Astrocyte of the spinal cord (primary cell): ENCODE measurements at places on chromosomes 3 and 15.

DNA sequence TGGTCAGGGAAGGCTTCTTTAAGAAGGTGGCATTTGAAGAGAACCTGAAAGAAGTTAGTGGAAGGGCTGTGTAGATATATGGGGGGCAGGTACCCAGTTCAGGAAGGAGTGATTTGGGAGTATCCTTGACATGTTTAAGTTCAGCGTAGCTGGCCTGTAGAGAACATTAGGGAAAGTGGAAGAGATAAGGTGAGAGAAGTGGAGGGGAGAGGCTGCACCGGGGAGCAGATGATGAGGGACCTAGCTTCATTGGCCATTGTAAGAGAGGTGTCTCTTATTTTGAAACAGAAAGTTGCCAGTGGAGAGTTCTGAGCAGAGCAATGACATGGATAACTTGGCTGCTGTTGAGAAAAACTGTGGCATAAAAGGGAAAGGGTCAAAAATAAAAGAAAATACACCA lies 44.6 kb upstream of the MME start:
- DNase-seq, result no peak

DNA sequence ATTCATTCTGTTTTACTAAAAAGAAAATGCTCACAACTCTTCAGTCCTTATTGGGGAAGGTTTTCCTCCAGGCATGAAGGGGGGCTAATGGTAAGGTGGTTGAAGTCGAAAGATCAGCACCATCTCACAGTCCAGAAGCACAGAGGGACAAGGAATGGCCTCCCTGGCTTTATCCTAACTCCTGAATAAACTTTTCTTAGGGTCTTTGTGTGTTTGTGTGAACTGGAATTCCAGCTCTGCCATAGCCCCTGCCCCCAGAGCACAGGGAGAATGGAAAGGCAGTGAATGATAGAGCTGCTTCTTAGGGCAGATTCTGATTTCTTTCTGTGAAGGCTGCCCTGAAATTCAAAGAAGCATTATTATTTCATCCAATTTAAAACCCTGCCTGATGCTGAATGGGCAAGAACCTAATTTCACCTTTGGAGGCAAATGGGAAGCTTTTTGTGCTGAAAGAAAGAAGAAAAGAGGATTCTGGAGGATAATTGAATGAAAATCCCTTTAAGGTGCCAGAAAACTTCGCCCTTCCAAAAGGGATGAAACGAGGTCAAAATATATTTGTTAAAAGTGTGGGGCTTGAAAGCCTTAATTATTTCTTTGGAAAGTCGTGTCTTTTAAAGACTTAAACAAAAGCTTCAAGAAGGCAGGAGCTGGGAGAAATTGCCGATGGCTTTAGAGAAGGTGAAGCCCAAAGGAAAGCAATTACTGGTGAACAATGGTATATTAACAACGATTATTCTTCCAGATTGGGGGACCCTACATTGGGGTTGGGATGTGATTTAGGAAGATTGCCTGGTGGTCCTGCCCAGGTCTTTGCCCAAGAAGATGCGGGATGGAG lies 259.9 kb upstream of the RGMA start:
- no peak for DNase-seq

DNA sequence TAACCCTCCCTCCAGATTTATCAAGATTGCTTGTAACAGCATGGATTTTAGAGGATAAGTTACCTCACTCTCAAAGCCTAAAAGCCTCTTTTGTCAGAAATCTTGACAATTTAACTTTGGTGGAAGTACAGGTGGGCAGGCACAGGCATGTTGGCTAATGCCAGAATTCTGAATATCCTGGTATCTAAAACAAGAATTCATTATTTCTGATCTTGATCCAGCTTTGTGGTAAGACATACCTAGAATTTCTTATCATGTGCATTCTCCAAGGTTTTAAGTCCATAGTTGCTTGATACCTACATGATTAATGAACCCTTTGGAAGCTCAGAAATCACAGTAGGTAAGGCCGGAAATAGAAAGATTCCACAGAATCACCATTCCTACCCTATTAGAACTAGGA lies 109.9 kb upstream of the TTC14 start:
- DNase-seq, result no peak

GRCh38 chr15:59360896-59361295 lies 11.8 kb downstream of the MYO1E start:
- DNase-seq, result peak; percentile 39

- DNase-seq, result no peak
Observed at GRCh38 chr15:70633991-70634390, 129.4 kb downstream of the UACA start.

DNA sequence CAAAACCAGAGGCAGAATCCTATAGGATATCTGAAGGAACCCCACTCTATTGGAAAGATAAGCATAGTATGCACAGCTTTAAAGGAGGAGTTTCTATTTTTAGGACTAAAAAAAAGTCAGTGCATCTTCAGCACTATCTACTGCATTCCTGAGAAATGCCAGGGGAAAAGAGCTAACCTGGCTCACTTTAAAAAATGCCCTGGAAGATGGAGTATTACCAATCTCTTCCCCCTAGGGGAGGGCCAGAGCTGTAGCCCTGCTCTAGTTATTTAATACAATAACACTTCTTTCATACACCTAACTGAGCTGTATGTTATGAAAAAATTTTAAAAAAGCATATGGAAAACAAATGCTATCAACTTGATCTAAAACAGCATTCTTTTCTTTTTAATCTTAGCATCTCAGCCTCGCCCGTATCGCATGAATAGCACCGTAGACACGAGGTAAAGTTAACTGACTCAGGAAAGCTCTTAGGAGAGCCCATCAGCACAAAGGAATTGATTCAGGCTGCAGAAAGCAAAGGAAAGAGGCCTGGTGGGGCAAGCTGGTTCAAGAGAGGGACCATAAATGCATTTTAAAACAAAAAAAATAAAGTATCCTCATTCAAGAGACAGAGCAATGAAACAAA lies 50.2 kb downstream of the TGM4 start:
- DNase-seq, result no peak

DNA sequence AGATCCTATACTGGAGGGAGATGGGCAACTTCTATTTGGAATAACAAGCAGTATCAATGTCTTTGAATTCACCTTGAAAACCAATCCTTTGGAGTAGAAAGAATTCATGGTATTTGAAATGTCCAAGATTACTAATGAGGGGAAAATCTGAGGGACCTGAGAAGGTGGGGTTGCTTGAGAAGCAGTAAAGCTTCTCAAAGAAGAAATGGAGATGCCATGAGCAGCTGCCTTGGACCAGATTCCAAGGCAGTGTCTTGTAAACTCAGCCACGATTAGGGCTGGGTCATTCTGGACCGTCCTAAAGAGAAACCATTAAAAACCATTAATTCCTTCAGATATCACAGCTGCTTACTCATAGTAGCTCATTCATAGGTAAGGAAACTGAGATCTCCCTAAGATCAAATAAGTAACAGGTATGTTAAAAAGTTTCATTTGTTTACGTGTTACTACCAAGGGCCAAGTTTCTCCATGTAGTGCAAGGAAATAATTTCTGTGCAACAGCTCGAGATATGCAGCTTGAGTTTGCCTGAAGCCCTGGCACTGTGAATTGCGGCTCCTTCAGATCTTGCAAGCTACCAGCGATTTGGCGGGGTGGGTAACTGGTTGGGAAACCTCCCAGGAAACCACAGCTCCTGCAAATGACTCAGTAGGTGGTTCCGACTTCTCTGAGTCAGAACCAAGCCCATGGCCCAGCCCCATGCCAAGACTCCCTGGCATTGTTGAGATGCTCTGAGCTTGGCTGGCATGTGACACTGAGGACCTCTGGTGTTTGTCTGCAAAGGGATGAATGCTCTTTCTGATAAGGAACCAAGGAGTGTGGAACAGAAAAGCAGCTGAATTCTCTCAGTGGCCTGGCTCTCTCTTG lies 296.8 kb downstream of the RORA start:
- peak; percentile 62 for DNase-seq

GRCh38 chr3:18127859-18128681 lies 297.1 kb downstream of the SATB1 start:
- DNase-seq, result no peak

DNA sequence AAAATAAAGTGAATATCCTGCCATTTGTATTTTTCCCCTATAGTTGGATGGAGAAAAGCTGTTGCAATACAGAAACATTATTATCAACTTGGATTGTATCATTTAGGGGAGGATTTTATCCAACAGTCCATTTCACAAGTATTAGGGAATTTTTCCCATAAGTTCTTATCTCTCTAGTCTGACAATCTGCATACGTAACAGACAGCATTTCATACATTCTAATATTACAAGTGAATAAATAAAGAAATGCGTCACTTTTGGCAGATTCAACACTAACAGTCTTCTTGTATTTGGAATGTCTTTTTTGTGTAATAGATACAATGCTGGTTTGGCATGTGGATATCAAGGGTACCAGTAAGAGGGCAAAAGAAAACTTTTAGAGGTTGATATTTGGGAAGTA lies 795.3 kb upstream of the ARRDC4 start:
- no peak for DNase-seq

DNA sequence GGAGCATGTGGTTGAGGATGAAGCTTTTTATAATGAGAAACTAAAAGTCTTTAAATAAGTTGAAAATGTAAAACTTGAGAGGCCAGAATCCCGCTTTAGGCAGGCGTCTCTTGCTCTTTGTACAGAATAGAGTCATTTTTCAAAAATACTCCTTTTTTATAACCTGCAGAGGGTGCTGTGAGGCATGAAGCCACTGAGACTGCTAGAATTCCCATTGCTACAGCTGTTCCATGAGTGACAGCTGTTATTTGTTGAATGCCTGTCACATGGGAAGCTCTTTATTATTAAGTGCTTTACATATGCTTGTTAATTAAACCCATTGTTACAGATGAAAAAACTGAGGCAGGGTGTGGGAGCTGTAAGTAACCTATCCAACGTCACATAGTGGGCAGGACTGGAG lies 18.5 kb downstream of the MINAR1 start:
- no peak for DNase-seq

- no peak for DNase-seq
Observed at GRCh38 chr15:74144153-74144775, 13.9 kb downstream of the ISLR2 start.

GRCh38 chr15:66877477-66878271 lies 175.6 kb downstream of the SMAD6 start:
- no peak for DNase-seq

- DNase-seq, result no peak
Observed at GRCh38 chr15:29097971-29098370, 171.7 kb downstream of the NSMCE3 start.

DNA sequence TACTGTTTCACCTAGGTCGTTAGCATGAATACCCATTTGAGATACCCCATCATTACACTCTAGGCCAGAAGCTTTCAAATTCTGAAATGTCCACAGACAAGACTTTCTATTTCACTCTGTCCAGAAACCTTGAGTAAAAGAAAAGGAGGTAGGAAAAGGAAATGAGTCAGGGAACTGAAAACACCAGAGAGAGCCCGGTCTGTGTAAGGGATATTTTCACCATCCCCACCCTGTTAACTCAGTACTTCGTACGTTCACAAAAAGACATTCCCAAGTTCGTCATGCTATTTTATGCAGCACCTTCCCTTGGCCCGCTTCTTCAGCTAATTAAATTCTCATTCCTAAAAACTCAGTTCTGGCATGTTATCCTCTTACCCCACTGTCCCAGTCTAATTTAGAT lies 89.4 kb upstream of the SOX2 start:
- peak; percentile 69 for DNase-seq

- DNase-seq, result peak; percentile 58
Observed at GRCh38 chr15:45612790-45613415, 21.9 kb upstream of the SQOR start.

DNA sequence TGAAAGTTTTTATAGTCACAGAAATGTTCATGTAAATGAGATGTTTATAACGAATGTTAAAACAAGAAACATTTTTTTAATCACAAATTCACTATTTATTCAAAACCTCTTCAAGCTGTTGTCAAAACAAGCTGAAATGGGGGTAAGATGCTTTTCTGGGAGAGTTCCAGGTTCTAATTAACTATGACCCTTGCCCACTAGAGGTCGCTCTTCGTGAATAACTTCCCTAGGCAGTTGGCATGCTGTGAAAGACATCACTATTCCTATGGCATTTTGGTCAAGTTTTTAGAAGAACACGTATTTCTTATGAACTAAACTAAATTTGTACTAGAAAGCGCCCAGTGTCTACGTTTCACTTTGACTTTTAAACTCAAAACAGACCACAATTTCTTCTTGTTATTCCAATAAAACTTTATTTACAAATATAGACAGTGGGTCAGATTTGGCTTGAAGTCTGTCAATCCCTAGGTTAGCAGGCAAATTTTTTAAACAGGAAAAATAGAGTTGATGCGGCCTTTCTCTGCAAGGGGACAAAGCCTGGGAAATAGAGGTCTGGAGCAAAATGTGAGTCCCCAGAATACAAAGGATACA lies 62.8 kb upstream of the CMTM8 start:
- DNase-seq, result peak; percentile 65

DNA sequence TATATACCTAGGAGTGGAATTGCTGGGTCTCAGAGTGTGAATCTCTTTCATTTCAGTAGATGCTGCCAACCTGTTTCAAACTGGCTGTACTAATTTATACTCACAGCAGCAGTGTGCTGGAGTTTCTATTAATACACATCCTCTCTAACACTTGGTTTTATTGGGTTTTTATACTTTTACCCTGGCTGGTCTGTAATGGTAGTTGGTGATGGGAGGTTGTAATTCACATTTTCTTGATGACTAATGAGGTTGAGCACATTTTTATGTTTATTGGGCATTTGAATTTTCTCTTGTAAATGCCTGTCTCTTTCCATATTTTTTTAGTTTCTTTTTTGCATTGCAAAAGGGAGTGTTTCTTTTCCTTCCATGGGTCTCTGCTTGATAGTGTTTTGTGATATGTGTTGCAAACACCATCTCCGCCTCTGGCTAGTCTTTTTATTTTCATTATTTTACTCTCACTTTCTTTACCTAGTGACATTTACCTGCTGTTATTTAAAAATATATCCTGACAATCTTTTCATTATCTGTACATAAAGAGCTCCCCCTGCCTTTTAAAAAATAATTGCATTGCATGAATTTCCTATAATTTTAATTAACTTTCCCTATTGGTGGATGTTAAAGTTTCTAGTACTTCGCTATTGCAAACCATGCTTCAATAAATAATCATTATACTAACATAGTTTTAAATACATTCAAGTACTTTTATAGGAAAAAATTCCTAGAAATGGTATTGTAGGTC lies 49.0 kb upstream of the GCNT3 start:
- DNase-seq, result no peak

- no peak for DNase-seq
Observed at GRCh38 chr15:52546031-52546751, 17.5 kb upstream of the MYO5A start.

- peak; percentile 53 for DNase-seq
Observed at GRCh38 chr3:188861842-188862744, 309.7 kb upstream of the TPRG1 start.

DNA sequence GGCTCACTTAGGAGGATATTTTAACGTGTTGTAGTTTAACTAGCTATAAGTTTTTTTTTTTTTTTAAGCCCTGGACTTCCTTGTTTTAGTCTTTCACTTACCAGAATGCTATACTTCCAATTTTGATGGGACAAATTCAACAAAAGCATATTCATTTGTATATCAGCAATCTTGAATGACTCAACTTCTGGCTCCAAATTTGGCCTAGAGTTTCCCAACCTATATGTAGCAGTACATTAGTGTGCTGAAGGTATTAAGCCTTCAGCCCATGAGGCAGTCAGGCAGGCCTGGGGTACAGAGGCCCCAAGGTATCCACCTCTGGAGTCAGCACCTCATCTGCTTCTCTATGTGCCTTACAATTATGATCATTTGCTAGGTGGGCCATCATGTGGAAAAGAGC lies 5.9 kb downstream of the PBRM1 start:
- no peak for DNase-seq
